Caudate nucleus (tissue), 63 donors: ENCODE measurements at places on chromosomes 5 and 9.

DNA sequence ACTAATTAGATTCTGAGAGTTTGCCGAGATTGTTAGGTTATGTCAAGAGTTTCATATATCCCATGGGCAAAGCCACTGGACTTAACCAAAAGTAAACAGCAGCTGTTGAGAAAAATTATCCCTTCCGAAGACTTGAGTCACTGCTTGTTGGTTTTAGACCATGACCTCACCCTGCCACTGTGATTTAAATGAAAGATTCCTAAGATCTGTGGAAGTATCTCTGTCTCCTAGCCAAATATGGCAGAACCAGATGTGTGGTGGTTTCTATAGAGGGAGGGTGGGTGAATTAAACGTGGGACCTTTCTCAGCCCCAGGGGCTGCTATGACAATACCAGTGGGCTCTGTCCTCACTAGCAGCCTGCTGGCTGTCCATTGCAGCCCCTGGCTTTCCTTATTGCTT lies 19.3 kb downstream of the DMRT3 start:
- no peak for DNase-seq

- DNase-seq = no peak
Observed at GRCh38 chr5:113552137-113552536, 38.6 kb downstream of the YTHDC2 start.

GRCh38 chr5:59800347-59800893 lies 93.1 kb downstream of the PDE4D start:
- no peak for DNase-seq

DNA sequence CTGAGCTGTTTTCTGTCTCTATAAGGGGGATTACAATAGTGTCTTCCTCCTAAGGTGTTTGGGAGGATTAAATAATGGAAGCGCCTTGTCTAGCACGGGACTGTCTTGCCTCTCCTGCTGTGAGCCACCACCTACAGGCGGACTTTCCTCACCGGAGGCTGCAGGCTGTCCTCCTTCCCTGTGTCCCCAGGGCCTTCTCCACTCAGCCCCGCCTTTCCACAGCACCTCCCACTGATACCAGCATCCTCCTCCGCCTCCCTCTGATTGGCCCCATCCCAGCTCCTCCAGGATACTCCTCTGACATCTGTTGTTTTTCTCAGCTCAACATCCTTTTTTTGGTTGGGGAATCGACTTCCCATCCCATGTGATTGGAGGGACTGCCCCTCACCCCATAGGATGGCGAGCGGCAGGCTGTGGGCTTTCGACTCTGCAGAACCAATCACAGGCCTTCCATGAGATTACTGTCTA lies 851 bp upstream of the ZDHHC12 start:
- peak; percentile 41 for DNase-seq

DNA sequence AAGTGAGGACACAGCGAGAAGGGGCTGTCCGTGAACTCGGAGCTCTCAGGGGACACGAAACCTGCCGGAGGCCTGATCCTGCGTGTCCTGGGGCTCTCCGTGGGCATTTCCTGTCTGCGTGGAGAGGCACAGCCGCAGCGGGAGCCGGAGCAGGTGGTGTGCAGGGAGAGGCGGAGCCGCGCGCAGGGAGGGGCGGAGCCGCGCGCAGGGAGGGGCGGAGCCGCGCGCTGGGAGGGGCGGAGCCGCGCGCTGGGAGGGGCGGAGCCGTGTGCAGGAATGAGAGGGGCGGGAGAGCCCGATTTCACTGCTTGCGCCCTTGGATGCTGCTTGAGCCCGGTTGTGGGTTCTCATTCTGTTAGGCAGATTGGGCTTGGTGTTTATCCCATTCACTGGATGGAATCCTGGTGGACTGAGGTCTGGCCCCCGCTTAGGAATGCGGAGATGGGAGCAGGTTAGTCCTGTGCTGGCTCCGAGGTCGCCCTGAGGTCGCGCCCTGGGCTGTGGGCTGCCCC lies 26.7 kb downstream of the NDUFS6 start:
- no peak for DNase-seq
